ENCODE measurements at places on chromosomes 11 and 22. TPM values are rescaled to one million over a fixed set of nuclear protein-coding genes. Genes with fewer than 3 reads are reported as not detected.

The ROBO4 gene
- 4.8 TPM for total RNA-seq

The GLYATL1 gene
- 0.25 TPM for total RNA-seq

The CASP1 gene
- total RNA-seq = 135 TPM

The KRTAP5-11 gene
- total RNA-seq = not detected

The IGLL5 gene
- total RNA-seq = 40.7 TPM

Measured in left colon (tissue), 2 donors.